ENCODE measurements at places on chromosomes 4 and X. TPM values are rescaled to one million over a fixed set of nuclear protein-coding genes. Genes with fewer than 3 reads are reported as not detected.

GRCh38 chr4:168461821-168462220 lies 18.5 kb downstream of the DDX60L start:
- no peak overlapping the region for H3K4me3 ChIP-seq
- no peaks in the 10 kb centered on the region for H3K36me3 ChIP-seq
- no peaks in the 10 kb centered on the region for H3K27me3 ChIP-seq
- H3K4me1 ChIP-seq, result no peaks in the 10 kb centered on the region
- no peak for DNase-seq

GRCh38 chrX:39888730-39889129 lies 209.0 kb downstream of the BCOR start:
- DNase-seq, result no peak
- no peaks in the 10 kb centered on the region for H3K27me3 ChIP-seq
- H3K36me3 ChIP-seq, result no peaks in the 10 kb centered on the region
- no peaks in the 10 kb centered on the region for H3K4me1 ChIP-seq

DNA sequence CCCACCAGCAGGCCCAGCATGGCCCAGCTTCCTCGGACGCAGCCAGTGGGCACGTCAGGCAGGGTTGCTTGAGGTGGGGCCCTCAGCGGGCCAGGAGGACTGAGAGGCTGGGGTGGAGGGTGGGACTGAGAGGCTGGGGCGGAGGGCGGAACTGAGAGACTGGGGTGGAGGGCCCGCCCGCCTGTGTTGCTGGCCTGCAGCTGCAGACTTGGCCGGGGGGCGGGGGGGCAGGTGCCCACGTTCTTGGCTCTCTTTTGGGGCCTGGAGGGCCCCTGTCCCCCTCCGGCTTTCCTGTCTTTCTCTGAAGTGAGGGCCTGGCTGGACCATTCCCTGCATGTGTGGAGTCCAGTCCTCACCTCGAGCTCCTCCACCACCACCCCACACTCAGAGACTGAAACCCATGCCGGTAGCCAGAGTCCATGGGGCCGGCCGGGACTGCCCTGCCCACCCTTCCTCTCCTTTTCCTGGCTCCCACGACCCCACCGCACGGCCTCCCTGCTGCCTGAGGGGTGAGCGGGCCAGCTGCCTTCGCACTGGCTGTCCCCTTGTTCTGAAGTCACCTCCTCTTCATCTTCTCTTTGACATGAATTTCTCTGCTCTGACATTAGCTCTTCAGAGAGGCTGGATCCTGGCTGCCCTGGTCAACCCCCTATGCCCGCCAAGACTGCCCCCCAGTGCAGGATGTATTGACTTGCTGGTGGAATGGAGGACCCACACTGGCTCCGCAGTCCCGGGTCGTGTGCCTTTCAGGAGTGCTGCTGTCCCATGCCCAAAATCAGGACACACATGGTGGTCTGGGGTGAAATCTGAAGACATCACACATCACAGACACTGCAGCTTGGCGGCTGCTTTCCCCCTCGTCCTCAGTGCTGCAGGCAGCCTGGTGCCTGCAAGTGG lies 10.1 kb upstream of the NKX1-1 start:
- no peak overlapping the region for H3K27ac ChIP-seq
- peaks cover 18% of the 10 kb centered on the region for H3K27me3 ChIP-seq
- no peaks in the 10 kb centered on the region for H3K36me3 ChIP-seq
- no peak overlapping the region for H3K4me3 ChIP-seq
- peak; percentile 51 for DNase-seq

DNA sequence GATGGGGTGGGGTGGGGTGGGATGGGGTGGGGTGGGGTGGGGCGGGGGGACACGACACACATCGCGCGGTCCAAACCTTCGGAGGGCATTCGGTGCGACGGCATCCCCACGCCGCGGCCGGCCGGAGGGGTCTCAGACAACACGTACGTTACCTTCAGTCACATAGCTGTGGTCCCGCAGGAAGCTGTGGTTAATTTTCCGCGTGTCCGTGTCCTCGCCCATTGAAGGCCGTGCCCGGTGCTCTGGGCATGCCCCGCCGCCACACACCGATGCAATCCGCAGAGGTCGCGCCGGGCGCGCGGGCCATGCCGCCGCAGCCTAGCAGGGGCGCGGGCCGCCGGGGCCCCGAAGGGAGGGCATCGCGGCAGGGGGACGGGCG lies 417 bp downstream of the PPP2R2C start:
- H3K36me3 ChIP-seq, result no peaks in the 10 kb centered on the region
- H3K4me3 ChIP-seq, result no peak overlapping the region
- H3K27ac ChIP-seq, result no peak overlapping the region
- DNase-seq, result no peak
- H3K27me3 ChIP-seq, result no peaks in the 10 kb centered on the region

DNA sequence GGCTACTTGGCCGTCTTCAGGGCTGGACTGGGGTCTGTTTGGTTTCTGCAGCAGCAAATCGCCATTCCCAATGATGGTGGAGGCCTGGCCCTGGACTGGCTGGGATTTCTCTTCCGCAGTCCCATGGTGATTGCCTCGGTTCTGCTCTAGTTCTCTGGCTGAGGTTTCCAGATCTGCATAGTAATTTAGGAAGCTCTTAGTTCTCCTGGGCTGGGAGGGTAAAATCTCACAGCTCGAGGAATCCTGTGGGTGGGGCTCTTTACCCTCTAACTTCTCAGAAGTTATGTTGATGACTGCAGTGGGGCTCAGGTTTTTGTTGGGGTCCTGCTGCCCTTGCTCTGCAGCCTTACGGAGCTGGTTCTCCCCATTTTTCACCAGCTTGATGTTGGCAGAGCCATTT lies 200.6 kb downstream of the APBB2 start:
- H3K27ac ChIP-seq, result peak overlapping the region; percentile 23
- H3K36me3 ChIP-seq, result no peaks in the 10 kb centered on the region
- no peak overlapping the region for H3K4me3 ChIP-seq
- peaks cover 4% of the 10 kb centered on the region for H3K4me1 ChIP-seq
- H3K27me3 ChIP-seq, result no peaks in the 10 kb centered on the region

GRCh38 chr4:6364581-6364980 lies 94.9 kb downstream of the WFS1 start:
- no peaks in the 10 kb centered on the region for H3K27me3 ChIP-seq
- no peaks in the 10 kb centered on the region for H3K4me1 ChIP-seq
- H3K27ac ChIP-seq, result no peak overlapping the region
- no peak overlapping the region for H3K4me3 ChIP-seq
- no peak for DNase-seq

Gene CACNA1F
- 0.30 TPM for polyA plus RNA-seq

Gene TMEM271
- polyA plus RNA-seq, result 0.23 TPM

Gene RS1
- polyA plus RNA-seq, result not detected

Gene OPRPN
- polyA plus RNA-seq, result not detected

GRCh38 chr4:7878323-7878722 lies 61.3 kb downstream of the AFAP1 start:
- H3K4me1 ChIP-seq, result peaks cover 5% of the 10 kb centered on the region
- no peaks in the 10 kb centered on the region for H3K36me3 ChIP-seq
- no peak overlapping the region for H3K27ac ChIP-seq
- H3K27me3 ChIP-seq, result no peaks in the 10 kb centered on the region
- no peak for DNase-seq
- no peak overlapping the region for H3K4me3 ChIP-seq

Gene MAGEE2
- 0.14 TPM for polyA plus RNA-seq

DNA sequence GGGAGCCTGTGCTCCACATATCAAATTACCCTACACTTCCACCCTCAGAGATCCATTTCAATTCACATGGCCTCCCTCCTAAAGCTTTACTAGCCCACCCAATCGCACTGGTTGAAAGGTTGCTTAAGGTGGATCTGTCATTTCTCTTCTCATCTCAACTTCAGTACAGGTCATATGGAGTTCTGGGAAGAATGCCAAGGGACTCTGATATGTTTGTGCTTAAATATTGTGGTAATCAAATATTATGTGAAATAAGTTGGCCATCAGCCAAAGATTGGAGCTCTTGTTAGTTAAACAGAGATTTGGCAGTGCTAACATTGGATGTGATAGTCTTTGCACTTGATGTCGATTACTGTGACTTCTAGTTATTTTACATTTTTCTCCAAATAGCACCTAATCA lies 20.5 kb downstream of the SEPTIN6 start:
- no peak overlapping the region for H3K4me3 ChIP-seq
- no peak for DNase-seq
- no peaks in the 10 kb centered on the region for H3K27me3 ChIP-seq
- H3K4me1 ChIP-seq, result no peaks in the 10 kb centered on the region
- H3K36me3 ChIP-seq, result no peaks in the 10 kb centered on the region
- H3K27ac ChIP-seq, result no peak overlapping the region

DNA sequence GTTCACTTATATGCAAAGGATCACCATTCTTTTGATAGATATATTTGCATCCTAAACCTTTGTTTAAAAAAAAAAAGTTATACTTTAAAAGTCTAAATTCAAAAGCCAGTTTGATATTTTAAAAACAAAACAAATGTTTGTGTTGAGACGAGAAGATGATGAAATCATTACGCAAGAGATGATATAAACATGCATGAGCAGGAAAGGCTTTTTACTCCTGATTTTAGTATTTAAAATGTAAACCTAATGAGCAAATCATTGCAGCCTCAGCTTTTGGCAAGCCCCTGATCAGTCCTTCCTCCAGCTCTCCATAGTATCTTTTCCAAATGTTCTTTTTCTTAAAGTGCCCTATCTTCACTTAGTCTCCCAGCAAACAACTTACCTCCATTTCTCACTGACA lies 115.6 kb downstream of the ARAP2 start:
- no peaks in the 10 kb centered on the region for H3K27me3 ChIP-seq
- no peak for DNase-seq
- no peaks in the 10 kb centered on the region for H3K4me1 ChIP-seq
- H3K4me3 ChIP-seq, result no peak overlapping the region

Gene USP51
- polyA plus RNA-seq, result 2.2 TPM

Gene HAND2
- polyA plus RNA-seq, result 3.8 TPM

DNA sequence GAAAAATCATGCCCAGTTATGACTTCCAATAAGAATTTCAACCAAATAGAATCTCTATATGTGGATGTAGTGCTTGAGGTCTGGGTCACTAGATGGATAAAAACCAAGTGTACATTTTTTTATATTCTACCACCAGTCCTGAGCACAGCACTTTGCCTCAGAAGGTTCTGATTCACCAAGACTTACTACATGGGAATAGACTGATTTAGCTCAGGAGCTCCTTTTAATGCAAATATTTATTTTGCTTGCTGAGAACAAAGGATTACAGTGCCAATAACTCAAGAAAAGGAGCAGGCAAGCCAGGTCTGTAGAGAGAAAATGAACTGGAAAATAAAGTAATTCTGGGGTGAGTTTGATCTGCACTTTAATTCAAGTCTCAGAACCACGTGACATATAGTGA lies 6.4 kb upstream of the XK start:
- peaks cover 3% of the 10 kb centered on the region for H3K27me3 ChIP-seq
- no peak for DNase-seq
- H3K4me1 ChIP-seq, result peaks cover 6% of the 10 kb centered on the region
- H3K27ac ChIP-seq, result no peak overlapping the region
